ENCODE measurements at places on chromosomes 2 and 18.

GRCh38 chr18:57077005-57077765 is 69.7 kb upstream of the BOD1L2 start:
- DNase-seq: no peak

DNA sequence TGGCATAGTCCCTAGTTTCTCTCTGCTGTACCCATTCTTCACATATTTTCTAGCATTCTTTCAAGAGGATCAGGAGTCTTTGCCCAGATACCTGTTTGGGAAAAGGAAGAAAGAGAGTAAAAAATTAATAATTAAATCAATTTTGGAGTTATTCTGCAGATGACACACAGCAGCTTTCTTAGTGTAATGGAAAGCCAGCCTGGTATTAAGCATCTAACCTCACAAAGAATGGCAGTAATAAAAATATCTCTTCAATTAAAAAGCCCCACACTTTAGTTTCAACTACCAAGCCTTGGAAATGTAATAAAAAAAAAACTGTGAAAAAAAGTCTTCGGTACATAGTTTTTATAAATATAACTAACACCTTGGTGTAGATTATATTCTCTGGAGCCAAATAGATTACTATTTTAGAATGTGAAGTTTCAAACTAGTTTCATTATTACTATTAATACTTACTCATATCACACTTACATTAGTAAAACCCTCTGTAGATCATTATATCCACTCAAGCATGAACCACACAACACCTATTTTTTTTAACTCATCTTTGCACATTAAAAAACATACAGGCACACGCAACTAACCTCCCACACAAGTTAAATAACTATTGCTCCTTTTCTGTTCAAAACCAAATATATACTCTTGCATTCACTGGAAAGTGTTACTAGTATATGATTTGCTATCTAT is 90.9 kb downstream of the GPD2 start:
- DNase-seq: no peak

GRCh38 chr2:71974846-71975245 is 172.8 kb downstream of the CYP26B1 start:
- DNase-seq: no peak

GRCh38 chr2:15521641-15522181 is 39.4 kb downstream of the NBAS start:
- no peak for DNase-seq

Data from NCI-H1436 (cell line).